ENCODE measurements at places on chromosomes 6 and 20. TPM values are rescaled to one million over a fixed set of nuclear protein-coding genes. Genes with fewer than 3 reads are reported as not detected.

DNA sequence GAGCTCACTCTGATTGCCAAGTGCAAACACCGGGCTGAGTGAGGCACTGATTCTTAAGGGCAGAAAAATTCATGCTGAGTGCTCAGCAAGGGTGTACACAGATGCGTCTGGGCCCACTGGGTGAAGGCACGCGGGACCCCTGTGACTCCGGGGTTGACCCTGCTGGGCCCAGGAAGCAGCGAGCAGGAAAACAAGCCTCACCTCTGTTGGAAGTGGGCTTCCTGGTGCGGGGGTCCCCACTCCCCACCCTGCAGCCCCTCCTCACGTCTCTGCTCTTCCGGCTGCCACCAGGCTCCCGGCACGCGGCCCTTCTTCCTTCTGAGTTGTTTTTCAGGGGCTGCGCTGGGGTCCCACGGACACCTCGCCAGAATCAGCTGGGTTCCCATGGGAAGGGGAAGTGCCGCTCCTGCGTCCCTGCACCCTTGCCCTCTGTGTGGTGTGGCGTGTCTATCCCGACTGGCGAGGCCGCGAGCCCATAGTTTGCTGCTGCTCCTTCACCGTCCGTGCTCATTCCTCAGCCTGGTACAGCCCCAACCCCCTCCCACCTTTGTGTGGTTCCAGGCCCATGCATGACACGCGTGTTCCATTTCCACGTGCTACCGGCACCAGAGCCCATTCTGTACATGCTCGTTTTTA is 80.6 kb upstream of the BHLHE23 start:
- no peak for DNase-seq

POU3F2 gene
- 0.15 TPM for polyA plus RNA-seq

GRCh38 chr20:44154521-44155001 is 32.4 kb downstream of the JPH2 start:
- no peak for DNase-seq

- DNase-seq, result no peak
Observed at GRCh38 chr6:26754212-26754611, 94.7 kb upstream of the ZNF322 start.

DNA sequence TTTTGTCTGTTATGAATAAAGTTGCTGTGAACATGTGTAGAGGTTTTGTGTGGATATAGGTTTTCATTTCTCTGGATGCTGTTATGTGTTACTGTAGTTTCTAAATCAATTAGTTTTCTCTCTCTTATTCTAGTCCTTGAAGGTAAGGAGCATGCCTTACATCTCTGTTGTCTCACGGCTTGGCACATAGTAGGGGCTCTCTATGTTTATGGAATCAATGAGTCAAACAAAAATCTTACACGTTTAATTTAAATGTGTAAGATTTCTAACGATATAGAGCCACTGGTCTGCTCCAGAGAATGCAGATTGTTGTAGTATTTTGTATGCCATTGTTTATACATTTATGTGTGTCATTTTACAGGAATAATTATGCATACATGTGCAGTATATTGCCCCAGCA is 15.3 kb upstream of the DHX35 start:
- no peak for DNase-seq
